ENCODE measurements at places on chromosomes 4 and X.

GRCh38 chr4:47486231-47486673 is 1.2 kb downstream of the ATP10D start:
- DNase-seq, result no peak

DNA sequence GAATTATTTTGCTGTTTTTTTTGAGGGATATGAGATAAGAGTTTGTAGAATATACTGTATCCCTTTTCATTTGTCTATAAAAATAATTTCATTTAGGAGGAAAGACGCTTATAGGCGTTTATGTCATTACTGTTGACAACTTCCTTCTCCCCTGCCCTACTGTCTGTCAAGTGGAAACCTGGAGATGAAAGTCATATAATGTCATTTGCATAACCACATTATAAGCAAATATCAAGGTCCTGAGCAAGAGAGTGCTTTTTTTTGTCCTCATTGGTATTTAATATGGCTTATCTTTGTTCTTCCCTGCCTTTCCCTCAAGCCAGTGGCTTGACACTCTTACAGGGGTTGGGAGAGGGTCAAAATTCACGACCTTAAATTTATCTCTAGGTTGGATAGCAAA is 55.8 kb downstream of the LRP2BP start:
- no peak for DNase-seq

DNA sequence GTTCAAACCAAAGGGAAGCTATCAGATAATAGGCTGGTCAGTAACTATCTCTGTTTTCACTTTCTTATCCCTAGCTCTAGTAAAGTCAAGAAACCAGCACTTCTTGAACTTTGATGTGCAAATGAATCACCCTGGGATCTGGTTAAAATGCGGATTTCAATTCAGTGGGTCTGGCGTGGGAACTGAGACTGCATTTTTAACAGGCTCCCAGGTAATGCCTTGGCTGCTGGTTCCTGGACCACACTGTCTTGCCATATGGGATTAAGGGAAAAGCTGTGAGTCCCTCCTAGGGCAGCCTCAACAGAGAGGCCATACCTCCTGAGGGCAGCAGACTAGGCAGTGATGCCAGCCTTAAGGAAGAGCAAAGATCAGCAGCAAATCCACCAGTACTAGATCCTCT is 1.7 kb downstream of the RNF175 start:
- DNase-seq, result no peak

DNA sequence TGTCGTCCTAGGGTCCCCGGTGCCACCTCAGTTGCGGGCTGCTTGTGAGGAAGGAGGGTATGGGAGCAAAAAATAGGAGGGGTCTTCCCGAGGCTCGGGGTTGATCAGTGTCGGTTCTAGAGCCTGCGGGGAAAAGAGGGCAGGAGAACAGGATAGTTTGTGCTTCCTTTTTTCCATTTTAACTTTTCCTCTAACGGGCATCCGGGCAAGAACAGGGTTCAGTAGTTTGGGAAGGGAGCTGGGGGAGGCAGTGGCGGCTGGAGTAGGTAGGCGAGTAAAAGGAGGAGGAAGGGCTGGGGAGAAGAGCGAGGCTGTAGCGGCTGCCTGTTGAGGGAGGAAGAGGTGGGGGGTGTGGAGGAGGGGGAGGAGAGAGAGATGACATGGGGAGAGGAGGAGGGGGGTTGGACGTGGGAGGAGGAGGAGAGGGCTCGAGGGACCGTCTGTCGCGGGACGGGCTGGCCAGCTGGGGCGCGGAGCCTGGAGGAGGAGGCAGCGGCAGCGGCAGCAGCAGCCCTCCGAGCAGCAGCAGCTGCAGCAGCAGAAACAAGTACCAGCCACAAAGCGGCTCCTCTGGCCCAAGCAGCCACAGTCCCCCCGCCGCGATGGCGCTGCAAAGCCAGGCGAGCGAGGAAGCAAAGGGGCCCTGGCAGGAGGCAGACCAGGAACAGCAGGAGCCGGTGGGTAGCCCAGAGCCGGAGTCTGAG is at the start of gene SLC16A2:
TSS of gene SLC16A2 (plus strand) at position 458 of the 704 bp plus-strand sequence. CDS start at position 603, 145 bp downstream.
- peak; percentile 77 for DNase-seq

GRCh38 chr4:105112274-105112673 is 34.4 kb upstream of the TET2 start:
- no peak for DNase-seq

- no peak for DNase-seq
Observed at GRCh38 chr4:114173968-114174367, 194.5 kb upstream of the ARSJ start.

DNA sequence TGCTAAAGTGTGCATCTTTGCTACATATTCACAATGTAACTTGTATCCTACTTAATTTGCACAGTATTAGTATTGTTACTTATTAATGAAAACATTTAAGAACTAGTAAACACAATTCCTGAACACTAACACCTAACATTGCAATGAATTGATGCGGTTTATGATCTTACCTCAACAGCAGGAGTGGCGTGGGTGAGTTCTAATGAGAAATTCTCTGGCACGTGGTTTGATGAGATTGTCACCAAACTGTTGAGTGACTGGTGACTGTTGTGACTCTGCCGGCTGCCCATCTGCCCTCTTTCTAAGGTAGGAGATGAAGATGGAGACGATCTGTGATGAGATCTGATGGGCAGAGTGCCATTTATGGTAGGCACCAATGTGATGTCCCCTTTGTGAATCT is 2.9 kb downstream of the PCDH18 start:
- no peak for DNase-seq

DNA sequence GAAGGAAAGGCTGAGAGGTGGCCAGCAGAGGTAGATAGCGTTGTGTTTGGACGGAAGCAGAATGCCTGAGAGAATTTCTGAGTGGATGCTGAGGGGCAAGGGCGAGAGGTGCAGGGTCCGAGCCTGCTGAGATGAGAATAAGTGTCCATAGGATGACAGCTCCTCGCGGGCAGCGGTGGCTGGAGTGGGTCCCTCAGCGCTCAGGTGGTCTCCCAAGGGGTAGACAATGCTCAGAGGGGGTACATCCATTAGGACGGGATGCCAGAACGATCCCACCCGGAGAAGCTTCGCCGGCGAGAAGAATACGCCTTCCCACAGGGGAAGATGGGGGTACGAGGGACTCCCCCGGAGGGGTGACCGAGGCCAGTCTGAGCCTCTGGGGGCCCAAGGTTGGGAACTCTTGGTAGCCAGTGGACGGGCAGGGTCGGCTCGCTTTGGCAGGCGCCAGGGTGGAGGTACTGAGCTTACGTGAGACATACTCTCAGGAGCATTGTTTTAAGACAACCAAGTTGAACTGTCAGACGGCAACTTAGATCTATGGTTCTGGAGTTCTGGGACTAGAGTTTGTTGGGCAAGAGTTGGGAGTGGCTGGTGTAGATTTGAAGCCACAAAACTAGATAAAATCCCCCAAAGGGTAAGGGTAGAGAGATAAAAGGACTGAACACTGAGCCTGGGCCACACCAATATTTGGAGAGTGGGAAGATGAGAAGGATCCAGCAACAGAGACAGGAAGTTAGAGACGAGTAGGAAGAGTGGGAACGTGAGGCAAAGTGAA is 15.8 kb downstream of the BRCC3 start:
- DNase-seq, result no peak

- no peak for DNase-seq
Observed at GRCh38 chr4:175614890-175615289, 197.2 kb downstream of the GPM6A start.

- no peak for DNase-seq
Observed at GRCh38 chrX:121307449-121307848, 260.0 kb downstream of the GLUD2 start.

GRCh38 chr4:20065952-20066351 is 185.8 kb upstream of the SLIT2 start:
- DNase-seq, result no peak

GRCh38 chrX:13483773-13484172 is 85.6 kb upstream of the EGFL6 start:
- no peak for DNase-seq

GRCh38 chr4:82589756-82590155 is 28.0 kb upstream of the TMEM150C start:
- DNase-seq, result no peak

DNA sequence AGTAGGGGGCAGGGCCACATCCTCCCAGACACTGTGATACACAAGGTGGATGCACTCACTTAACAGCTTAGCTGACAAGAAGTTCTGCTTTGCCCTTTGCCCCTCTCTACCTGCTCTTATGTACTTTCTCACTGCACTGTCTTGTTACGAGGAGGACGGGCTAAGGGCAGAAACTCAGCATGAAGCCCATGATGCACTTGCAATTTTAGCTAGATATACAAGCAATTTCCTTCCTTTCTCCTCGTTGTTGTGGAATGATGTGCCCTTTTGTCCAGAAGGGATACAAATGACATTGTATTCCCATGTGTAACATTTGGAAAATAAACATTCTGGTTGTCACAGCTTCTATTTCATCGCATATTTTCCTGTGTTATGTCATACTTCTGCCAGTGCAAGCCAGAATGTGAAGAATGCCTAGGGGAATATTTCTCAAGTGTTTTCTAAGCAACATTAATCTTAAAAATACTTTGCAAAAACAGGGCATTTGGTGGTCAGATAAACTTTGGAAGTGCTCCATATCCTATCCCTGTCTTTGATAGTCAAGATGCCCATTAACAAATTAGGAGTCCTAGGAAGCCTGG is 47.2 kb downstream of the MAOA start:
- DNase-seq, result no peak

GRCh38 chr4:183422962-183423631 is 21.3 kb upstream of the CDKN2AIP start:
- DNase-seq, result no peak

GRCh38 chr4:109156356-109156755 is 146.1 kb downstream of the COL25A1 start:
- DNase-seq, result no peak

GRCh38 chr4:68476191-68476590 is 28.9 kb downstream of the TMPRSS11E start:
- DNase-seq, result no peak

DNA sequence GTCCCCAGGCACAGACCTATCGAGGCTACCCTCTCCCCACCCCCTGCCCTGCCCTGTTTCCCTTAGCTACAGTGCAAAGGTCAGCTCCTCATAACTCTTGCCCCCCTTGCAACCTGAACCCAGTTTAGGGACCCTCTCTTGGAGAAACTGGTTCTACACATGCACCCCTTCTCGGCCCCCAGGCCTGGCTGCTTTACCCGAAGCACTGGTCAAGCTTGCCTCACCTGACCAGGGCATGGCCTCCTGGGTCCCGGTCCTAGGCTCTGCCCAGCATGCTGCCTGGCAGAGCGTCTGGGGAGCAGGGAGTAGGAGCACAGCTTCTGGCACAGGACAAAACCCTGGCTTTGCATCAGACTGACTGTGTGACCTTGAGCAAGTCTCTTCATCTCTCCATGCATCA is 28.0 kb downstream of the ZNF185 start:
- no peak for DNase-seq

DNA sequence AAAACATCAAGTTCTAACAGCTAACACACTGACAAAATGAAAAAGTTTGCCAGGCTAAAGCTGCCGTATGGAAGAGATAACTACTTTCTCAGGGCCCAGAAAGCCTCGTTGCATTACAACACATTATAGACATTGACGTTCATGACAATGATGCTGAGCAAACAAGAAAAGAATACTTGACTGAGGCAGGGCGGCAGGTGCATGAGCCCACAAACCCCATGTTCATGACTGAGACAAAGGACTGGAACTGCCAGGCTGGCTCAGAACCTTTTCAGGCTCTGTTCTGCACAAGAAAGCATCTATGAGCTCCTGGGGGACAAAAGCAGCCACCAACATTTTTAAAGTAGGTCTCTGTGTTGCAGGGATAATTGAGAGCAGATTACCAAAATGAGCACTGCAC is 13.6 kb downstream of the TLR6 start:
- DNase-seq, result no peak

DNA sequence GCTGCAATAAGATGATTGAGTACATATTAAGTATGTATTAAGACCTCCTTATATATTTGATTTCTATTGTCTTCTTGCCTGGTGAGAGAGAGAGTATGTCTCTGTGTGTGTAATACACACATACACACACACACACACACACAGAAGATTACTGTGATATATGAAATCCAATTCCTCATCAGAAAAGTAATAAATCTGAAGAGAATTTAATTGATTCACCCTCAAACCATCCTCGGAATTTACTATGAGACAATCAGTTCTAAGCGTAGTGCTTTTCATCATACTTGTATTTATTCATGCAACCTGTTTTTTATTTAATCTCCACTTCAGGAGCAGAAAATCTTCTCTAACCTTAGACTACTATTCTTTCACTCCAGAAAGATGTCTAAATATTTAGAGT is 62.3 kb upstream of the TLL1 start:
- no peak for DNase-seq

DNA sequence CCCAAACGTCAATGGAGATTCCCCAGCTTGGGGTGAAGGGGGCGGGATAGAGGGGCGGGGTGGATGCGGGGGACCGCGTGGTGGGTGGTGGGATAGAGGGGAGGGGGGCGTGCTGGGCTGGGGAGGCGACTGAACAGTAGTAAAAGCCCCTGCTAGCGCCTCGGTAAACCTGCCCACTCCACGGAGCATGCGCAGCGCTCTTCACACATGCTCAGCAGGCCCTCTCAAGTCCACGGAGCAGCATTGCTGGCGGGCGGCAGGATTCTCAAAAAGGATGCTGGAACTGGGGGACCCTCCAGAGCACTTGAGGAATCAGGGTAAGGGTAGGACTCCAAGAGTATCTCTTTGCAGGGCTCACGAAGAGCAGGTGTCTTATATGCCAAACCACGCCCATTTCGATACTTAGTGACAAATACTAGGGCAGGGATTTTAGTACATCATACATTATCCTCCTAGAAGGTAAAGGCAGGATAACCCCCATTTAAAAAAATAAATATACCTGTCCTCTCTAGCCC is 378 bp upstream of the RPS6KA6 start:
- DNase-seq, result no peak
